Foreskin keratinocyte (primary cell): ENCODE measurements at places on chromosomes 11 and 22. TPM values are rescaled to one million over a fixed set of nuclear protein-coding genes. Genes with fewer than 3 reads are reported as not detected.

Gene POU2AF2
- total RNA-seq, result not detected in 2 replicates

Gene GLB1L3
- 0.92 and 2.2 TPM in 2 replicates for total RNA-seq

Gene TLCD5
- total RNA-seq, result 2.7 and 3.4 TPM in 2 replicates

Gene C11orf86
- total RNA-seq, result not detected in 2 replicates

Gene KCTD14
- total RNA-seq, result 11.2 and 12.8 TPM in 2 replicates

Gene TRPM5
- not detected in 2 replicates for total RNA-seq

Gene OR56A1
- total RNA-seq, result not detected in 2 replicates

Gene LRRC56
- 0.28 and 0.48 TPM in 2 replicates for total RNA-seq

Gene PLEKHA7
- total RNA-seq, result 0.18 and 0.20 TPM in 2 replicates

Gene SAA1
- 1.6 and 14.6 TPM in 2 replicates for total RNA-seq

Gene YIF1A
- total RNA-seq, result 132 and 155 TPM in 2 replicates

Gene CEP126
- total RNA-seq, result 1.2 and 1.7 TPM in 2 replicates

Gene PTPMT1
- 112 and 118 TPM in 2 replicates for total RNA-seq

Gene ZP1
- total RNA-seq, result not detected in 2 replicates

Gene SLC39A13
- total RNA-seq, result 48.2 and 58.1 TPM in 2 replicates

Gene C11orf16
- not detected in 2 replicates for total RNA-seq

Gene RASGRP2
- total RNA-seq, result 0.14 and 0.31 TPM in 2 replicates

Gene DBX1
- not detected in 2 replicates for total RNA-seq

Gene PDE2A
- 1.4 and 1.8 TPM in 2 replicates for total RNA-seq

Gene COPB1
- 155 and 192 TPM in 2 replicates for total RNA-seq

Gene KRTAP5-7
- total RNA-seq, result not detected in 2 replicates

Gene ANO1
- 58.9 and 71.4 TPM in 2 replicates for total RNA-seq

Gene OR5B17
- total RNA-seq, result not detected in 2 replicates

Gene RHOD
- total RNA-seq, result 146 and 174 TPM in 2 replicates

Gene ADAMTS8
- not detected in 2 replicates for total RNA-seq

Gene CTR9
- total RNA-seq, result 29.1 and 29.7 TPM in 2 replicates

Gene PRG3
- total RNA-seq, result not detected in 2 replicates

Gene APOA1
- not detected in 2 replicates for total RNA-seq

Gene HRAS
- total RNA-seq, result 167 and 199 TPM in 2 replicates

Gene CRYBA4
- not detected in 2 replicates for total RNA-seq

Gene TTC28
- 4.7 and 5.3 TPM in 2 replicates for total RNA-seq

Gene C11orf68
- 40.5 and 41.7 TPM in 2 replicates for total RNA-seq

Gene SCGB1D2
- not detected in 2 replicates for total RNA-seq

Gene DGCR6
- total RNA-seq, result 0.48 and 0.63 TPM in 2 replicates

Gene OR51A2
- not detected in 2 replicates for total RNA-seq

Gene GAS2L1
- 31.3 and 31.8 TPM in 2 replicates for total RNA-seq

Gene MIOX
- total RNA-seq, result not detected in 2 replicates
